Adrenal gland (tissue), 19 donors: ENCODE measurements at places on chromosomes 4 and X. TPM values are rescaled to one million over a fixed set of nuclear protein-coding genes. Genes with fewer than 3 reads are reported as not detected.

Gene SUPT20HL1
- not detected for total RNA-seq

Gene MGAT4D
- total RNA-seq, result not detected

Gene GYPB
- not detected for total RNA-seq

Gene CXCL3
- total RNA-seq, result 1.5 TPM

Gene TEC
- 2.2 TPM for total RNA-seq

Gene ZFYVE28
- total RNA-seq, result 16.7 TPM

Gene RTL9
- total RNA-seq, result 1.3 TPM

Gene LRAT
- 0.13 TPM for total RNA-seq

Gene CITED1
- total RNA-seq, result 4.1 TPM

Gene PNMA6A
- total RNA-seq, result 0.88 TPM

GRCh38 chr4:52408032-52408431, 251.1 kb downstream of the USP46 start:
- no peaks in the 10 kb centered on the region for H3K36me3 ChIP-seq
- no peak overlapping the region for H3K4me3 ChIP-seq
- no peaks in the 10 kb centered on the region for H3K27me3 ChIP-seq
- no peak for DNase-seq
- H3K27ac ChIP-seq, result no peak overlapping the region

DNA sequence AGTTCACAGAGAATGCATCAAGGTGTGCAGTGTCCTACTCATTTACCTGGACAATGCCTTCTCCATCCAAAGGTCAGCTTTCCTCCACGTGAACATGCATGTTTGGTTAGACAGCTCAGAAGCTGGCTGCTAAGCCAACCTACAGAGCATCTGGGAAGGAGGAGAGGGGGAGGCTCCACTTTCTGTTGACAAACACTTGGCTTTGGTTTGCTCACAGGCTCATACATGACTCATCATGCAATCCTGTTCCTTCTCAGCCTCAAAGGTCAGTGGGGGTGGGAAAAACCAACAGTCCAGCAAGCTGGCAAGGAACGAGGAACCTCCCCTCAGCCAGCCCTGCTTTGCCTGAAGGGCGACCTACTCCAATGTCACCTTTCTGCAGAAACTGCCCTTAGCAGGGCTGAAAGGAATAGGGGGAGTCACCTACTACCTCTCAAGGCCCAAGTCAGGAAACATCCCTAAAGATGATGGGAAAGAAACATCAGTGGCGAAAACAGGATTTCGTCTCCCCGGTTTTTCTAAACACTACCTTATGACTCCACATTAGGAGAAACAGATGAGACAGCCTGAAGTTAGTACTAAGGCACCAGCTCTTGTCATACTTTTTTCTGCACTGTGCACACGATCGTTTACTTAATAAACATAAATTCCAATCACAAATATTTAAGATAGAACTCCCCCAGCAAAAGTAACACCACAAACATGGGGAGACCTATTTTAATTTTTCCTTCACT, 37.9 kb downstream of the RELL1 start:
- peak overlapping the region; percentile 52 for H3K27ac ChIP-seq
- DNase-seq, result peak; percentile 73
- H3K4me1 ChIP-seq, result no peaks in the 10 kb centered on the region
- no peaks in the 10 kb centered on the region for H3K36me3 ChIP-seq

GRCh38 chr4:168710353-168710946, 213.6 kb downstream of the PALLD start:
- no peak overlapping the region for H3K4me3 ChIP-seq
- no peak overlapping the region for H3K27ac ChIP-seq
- H3K4me1 ChIP-seq, result no peaks in the 10 kb centered on the region

DNA sequence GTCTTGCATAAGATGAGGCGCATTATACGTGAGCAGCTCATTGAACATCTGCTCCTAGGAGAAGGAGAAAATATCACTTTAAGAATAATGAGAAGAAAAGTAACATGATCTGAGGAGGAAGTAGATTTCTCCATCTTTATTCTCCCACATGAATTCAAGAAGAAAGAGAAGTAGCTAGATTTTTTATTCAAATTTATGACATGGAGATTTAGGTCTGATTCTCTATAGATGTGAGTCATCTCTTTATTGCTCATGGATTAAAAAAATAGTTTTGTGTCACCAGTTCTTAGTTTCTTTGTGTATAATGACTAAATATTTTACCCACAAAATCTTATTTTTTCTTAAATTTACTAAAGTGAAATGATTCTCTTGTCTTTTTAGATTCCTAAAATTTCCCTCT, 40.4 kb downstream of the HPGDS start:
- no peak overlapping the region for H3K27ac ChIP-seq
- no peak overlapping the region for H3K4me3 ChIP-seq
- no peaks in the 10 kb centered on the region for H3K27me3 ChIP-seq

DNA sequence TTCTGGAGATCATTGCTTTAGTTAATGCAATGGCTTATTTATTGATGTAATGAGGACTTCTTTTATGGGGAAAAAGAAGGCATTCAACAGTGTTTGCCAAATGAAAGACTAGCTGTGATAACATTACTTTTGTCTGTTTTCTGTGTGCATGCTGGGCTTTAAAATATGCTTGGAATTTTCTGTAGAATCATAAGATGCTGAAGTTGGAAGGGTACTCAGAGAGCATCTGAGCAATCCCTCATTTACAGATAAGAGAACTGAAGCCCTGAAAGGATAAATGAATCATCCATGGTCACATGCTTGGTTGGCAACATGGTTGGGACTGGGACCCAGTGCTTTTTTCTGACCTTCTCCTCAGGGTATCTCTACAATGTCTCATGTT, 31.4 kb upstream of the PITX2 start:
- H3K4me1 ChIP-seq, result no peaks in the 10 kb centered on the region
- no peaks in the 10 kb centered on the region for H3K27me3 ChIP-seq
- no peaks in the 10 kb centered on the region for H3K36me3 ChIP-seq
- H3K4me3 ChIP-seq, result no peak overlapping the region
- no peak for DNase-seq

GRCh38 chr4:164956766-164957643, 20.5 kb downstream of the TRIM61 start:
- H3K4me3 ChIP-seq, result peak overlapping the region; percentile 46
- H3K27me3 ChIP-seq, result no peaks in the 10 kb centered on the region
- H3K27ac ChIP-seq, result no peak overlapping the region
- H3K4me1 ChIP-seq, result no peaks in the 10 kb centered on the region
- H3K36me3 ChIP-seq, result no peaks in the 10 kb centered on the region
- peak; percentile 75 for DNase-seq

- no peaks in the 10 kb centered on the region for H3K4me1 ChIP-seq
- H3K36me3 ChIP-seq, result no peaks in the 10 kb centered on the region
- no peak for DNase-seq
- H3K4me3 ChIP-seq, result no peak overlapping the region
Observed at GRCh38 chr4:154312246-154312645, 179.4 kb downstream of the DCHS2 start.

DNA sequence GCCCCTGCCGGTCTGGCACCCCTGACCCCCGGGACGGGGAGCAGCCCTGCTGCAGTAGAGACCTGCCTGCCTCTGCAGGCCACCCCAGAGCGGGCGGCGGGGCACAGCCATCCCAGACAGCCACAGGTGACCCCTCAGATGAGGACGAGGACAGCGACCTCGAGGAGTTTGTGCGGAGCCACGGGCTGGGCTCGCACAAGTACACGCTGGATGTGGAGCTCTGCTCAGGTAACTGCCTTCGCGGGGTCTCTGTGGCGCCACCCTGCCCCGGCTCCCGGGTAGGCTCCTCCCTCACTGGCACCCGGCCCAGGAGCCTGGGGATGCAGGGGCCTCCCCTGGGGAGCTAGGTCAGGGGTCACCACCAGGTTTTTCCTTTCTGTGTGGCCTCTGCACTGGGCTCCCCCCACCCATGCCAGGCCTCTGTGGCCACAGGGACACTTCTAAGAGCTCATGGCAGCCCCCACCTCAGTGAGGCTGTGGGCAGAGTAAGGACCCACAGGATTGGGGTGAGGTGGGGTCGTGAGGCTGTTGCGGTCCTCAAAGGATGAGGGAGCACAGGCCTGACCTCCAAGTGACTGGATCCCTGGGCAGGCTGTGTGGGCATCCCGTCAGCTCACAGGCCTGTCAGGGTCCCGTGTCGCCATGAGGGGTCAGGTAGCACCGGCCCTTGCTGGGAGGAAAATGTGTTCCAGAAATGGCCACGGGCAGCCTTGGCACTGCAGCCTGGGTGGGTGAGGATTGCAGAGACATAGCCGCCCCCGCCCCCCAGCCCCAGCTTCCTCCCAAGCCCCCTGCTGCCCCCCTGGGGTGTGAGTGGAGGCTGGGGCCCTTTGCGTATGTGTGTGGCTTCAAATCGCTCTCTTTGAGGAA, 6.4 kb downstream of the UVSSA start:
- H3K27me3 ChIP-seq, result no peaks in the 10 kb centered on the region
- peaks cover 3% of the 10 kb centered on the region for H3K4me1 ChIP-seq
- H3K36me3 ChIP-seq, result no peaks in the 10 kb centered on the region
- no peak for DNase-seq
- H3K4me3 ChIP-seq, result no peak overlapping the region
- H3K27ac ChIP-seq, result no peak overlapping the region

DNA sequence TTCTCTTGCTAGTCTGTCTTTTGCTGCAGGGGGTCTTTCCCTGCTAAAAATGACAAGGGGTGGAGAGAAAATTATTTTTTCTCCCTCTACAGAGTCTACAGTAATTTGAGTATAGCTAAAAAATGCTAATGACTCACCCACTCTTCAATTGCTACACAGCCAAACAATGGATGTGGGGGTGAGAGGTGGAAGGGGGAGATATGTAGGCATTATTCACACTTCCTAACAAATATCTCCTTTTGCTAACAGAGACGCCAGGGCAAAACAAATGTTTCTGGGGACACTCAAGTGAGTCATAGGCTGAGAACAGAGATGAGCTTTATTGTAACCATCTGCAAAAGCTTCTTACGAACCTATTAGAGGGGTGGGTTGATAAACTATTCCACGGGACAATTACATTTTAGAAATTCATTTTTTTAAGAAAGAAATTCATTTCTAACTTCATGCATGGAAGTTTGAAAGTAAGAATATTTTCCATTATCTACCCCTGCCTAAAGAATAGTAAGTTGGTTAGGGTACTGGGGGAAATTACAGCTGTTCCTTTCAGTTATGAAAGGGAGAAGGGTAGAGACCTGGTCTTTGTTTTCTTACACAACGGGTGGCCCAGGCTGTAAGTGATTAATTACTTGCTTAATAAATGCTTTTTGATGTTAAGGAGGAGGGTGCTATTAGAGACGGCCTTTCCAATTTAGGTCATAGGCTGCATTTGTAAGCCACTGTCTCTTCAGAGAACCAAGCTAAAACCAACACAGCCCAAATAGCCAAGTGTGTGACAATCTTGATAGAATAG, 12.8 kb downstream of the SCD5 start:
- no peaks in the 10 kb centered on the region for H3K27me3 ChIP-seq
- peaks cover 64% of the 10 kb centered on the region for H3K4me1 ChIP-seq
- no peaks in the 10 kb centered on the region for H3K36me3 ChIP-seq
- H3K4me3 ChIP-seq, result no peak overlapping the region
